NCI-H146 (cell line): ENCODE measurements at places on chromosomes 2 and 18.

DNA sequence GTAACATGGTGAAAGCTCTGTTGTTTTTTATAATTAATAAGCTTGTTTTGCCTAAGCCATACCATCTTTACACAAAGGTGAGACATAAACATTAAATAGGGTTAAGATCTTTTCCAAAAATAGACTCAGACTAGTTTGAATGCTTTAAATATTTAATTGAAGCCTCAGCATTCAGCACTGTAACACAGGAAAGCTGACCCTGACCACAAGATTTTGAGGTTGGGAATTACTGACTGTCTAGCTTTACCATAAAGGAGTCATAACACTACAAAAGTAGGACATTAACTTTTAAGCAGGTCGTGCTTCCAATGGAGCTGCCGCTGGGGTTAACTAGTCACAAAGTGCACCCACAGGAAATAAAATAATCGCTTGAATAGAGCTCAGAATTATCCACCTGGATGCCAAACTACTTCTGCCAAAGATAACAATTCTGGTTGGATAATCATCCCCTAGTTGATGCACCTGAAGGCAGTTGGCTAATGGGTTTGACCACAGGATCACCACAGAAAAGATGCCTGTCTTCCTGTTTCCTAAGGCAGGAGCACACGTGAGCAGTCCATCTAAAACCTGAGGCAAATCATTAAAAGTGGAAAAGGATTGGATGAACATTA, 106.2 kb downstream of the COBLL1 start:
- DNase-seq: peak; percentile 75

GRCh38 chr18:45728336-45729010, 4.5 kb downstream of the SLC14A1 start:
- DNase-seq: no peak

DNA sequence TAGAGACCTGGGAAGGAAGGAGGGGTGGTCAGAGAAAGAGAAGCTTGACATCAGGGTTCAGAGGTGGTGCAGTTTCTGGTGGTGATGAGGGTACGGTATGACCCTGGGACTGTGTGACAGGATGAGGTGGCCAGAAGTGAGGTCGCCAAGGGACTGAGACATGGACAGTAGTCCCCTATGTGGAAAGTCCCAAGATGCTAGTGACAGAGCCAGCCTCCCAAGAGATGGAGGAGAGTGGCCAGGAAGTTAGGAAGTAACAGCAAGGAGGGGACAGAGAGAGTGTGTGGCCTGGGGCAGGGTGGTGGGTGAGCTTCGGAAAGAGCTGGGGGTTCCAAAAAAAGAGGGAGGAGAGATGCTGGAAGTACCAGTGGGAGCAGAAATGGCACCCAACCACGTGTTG, 66.0 kb downstream of the SMAD7 start:
- DNase-seq: no peak

- no peak for DNase-seq
Measured at GRCh38 chr18:63079114-63079513, 240.5 kb downstream of the BCL2 start.

DNA sequence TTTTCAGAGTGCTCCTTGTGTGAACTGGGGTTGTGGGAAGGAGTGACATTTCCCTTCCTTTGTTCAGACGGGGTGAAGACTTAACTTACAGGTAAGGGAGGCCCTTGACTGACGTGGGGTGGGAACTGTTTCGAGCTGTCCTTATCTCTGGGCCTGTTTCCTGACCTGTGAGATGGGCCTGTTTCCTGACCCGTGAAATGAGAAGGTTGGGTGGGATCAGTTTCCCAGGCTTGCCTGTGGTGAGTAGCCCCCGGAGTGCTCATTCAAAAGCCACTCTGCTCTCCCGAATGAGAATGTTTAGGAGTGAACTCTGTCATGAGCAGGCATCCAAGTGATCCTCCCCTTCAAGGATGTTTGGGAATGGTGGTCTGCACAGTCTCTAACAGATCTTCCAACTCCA, 4.1 kb upstream of the LYPD6B start:
- no peak for DNase-seq

DNA sequence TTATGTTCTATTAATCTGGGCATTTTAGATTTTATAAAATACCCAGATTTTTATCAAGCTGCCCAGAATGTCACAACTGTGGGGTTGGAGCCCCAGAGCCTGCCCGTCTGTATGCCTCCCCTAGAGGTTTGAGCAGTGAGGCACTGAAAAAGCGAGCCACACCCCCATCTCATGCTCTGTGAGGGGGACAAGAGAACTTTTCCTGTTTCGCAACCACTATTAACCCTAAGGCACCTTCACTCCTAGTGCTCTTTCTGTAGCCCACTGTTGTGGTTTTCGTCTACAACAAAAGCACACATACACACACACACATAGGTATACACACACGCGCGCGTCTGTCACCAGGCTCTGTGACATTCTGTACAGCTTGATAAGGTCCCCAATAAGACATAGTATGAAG, 38.0 kb downstream of the DCDC2C start:
- DNase-seq: no peak

- peak; percentile 4 for DNase-seq
Measured at GRCh38 chr2:227163998-227164762, at the start of the genes COL4A3 and COL4A4. Gene COL4A3, plus strand, starts transcription at chr2:227164624. Its CDS starts 103 bp downstream, at chr2:227164727. Gene COL4A4, minus strand, starts transcription at chr2:227164205. Its CDS starts 16,722 bp downstream, at chr2:227147483.

- DNase-seq: no peak
Measured at GRCh38 chr2:204892506-204893255, 347.4 kb downstream of the PARD3B start.

GRCh38 chr18:59272891-59273758, at the start of gene RAX:
Gene RAX, minus strand, starts transcription at chr18:59273454. Its CDS starts 248 bp downstream, at chr18:59273206.
- no peak for DNase-seq

DNA sequence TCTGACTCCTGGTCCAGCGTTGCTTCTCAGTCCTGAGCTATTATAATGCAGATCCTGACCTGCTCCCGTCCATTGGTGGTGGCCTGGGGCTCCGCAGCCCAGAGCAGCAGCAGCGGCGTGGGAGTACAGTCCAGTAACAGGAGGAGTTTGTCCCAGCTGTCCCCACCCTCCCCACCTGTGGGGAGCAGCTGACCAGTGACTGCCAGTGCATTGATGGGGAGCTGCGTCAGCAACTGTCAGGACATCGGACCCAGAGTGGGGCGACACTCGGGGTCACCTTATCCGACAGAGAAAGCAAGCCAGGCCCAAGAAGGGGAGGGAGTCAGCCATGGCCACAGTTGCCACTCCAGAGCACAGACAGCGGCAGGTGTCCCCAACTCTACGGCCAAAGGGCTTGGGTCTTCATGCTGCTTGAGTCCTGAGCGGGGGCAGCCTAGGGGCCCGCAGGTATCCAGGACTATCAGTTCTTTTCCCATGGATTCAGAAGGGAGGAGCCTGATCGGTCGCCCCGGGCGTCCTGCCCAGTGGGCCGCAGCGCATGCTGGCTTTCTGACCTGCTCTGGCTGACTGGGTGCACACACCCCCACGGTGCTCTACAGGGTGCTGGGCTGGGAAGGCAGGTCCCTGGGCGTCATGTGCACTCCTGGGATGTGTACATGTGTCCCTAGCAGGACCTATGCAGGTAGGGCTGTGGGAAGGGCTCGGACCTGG, 29.7 kb downstream of the DNMT3A start:
- DNase-seq: peak; percentile 55

GRCh38 chr2:197088694-197089093, 162.2 kb upstream of the PGAP1 start:
- no peak for DNase-seq

DNA sequence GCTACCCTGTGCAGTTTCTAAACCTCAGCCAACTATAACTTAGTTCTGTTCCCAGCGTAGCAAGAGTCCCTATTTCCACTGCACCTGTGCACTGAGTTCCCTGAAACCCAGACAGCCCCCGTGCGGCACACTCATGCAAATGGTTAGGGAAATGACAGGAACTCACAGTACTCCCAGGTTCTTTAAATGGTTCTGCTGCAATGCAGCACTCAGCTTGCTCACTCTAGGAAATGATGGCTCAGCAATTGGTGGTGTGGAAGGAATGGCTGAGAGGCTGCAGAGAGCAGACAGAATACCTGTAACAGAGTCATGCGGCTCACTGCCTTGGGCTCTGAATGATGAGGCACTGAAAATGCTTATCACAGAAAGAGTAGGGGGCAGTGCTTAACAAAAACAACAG, 143.0 kb downstream of the RAD51AP2 start:
- DNase-seq: no peak

DNA sequence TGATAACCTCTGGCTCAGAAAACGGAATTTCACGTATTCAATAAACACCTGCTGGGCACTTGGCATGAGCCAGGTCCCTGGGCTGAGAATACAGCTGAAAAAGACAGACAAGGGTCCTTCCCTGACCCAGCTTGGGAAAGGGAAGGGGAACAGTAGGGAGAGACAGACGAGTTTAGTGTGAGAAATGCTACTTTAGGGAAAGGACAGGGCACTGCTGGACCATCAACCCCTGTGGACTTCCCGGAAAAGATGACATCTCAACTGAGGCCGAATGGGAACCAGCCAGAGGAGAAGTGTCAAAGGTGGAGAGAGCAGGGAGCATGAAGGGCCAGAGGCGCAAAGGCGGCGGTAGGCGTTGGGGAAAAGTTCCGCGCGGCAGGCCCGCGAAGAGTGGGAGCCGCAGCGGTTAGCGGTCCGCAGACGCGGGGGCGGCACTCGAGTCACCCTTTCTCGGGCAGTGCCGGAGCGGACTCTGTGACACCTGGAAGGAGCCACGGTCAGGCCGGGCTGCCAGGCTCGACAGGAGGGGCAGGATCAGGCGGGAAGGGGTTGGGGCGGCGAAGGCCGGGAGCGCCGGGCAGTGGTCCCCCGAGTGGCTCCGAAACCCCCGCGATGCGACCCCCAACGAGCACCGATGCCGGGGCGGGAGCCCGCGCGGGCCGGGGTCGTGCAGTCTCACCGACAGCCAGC, 519 bp downstream of the TEX261 start:
- DNase-seq: peak; percentile 21

DNA sequence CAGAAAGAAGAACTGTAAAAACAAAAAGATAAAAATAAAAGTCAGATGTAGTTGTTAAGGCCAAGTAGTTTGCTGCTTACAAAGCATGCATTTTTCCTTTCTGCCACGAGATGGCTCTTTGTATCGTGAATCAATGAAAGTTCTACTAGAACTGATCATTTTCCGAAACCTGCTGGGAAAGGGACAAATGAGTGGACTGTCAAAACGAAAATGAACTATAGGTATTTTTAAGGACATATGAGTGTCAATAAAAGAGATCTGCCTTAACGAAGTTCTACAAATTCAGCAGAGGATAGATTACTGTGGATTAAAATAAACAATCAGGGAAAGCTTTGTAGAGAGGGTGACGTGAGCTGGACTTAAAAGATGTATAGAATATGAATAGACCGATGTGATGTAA, 15.0 kb upstream of the ELOA2 start:
- DNase-seq: peak; percentile 53

- DNase-seq: no peak
Measured at GRCh38 chr2:70671092-70671675, 96.8 kb downstream of the ADD2 start.

GRCh38 chr2:3098231-3098630, 279.4 kb downstream of the EIPR1 start:
- no peak for DNase-seq

DNA sequence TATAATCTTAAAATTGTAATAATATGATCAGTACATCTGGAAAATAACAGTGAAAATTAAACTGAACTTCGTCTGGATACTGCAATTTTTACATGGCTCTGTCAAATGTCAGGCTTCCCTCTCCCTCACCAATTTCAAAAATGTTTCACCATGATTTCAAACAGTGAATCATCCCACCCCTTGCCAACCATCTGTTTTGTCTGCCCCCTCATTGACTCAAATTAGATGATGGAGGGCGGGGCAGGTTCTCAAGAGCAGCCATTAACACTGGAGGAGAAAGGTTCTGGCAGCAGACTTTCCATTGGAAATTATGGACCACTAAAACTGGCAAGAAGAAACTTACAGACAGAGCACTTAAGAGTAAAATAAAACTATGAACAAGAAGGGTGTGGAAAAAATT, 1195.7 kb upstream of the ZEB2 start:
- no peak for DNase-seq

GRCh38 chr2:126933711-126934091, 35.0 kb downstream of the TEX51 start:
- no peak for DNase-seq

GRCh38 chr18:44067186-44067585, 613.5 kb upstream of the SETBP1 start:
- no peak for DNase-seq

DNA sequence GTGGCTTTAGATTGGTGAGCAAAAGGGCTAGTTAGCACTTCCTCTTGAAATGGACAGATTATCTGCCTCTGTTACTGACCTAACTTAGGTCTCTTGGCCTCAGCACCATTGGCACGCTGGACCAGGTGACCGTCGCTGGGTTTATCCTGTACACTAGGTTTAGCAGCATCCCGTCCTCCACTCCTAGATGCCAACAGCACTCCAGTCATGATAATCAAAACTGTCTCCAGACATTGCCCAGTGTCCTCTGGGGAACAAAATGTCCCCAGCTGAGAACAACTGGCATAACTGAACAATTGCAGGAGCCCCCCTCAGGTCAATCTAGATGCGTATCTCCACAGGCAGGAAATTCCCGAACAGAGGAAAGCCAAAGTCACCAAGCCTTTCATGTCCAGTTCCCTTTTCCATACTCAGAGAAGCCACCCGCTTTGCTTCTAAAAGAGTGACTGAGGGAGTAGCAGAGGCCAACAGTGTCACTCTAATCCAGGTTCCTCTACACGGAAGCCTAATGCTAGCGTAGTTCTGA, 27.3 kb downstream of the E2F6 start:
- no peak for DNase-seq

DNA sequence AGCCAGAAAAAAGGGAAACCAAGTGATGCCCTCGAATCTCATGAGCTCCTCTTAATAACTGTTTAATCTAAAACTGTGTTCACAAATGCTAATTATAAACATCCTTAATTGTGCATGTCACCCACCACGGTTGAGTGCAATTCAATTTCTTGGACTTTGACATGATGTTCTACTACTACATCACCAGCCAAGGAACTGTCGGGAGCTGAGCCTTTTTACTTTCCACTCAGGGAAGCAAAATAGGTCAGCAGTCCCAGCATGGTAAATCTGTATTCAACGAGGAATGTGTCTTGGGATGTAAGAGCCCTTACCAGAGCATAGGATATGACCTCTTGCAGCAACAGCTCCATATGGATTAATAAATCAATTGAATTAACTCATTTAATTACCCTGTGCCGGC, 20.8 kb upstream of the REG3G start:
- no peak for DNase-seq

GRCh38 chr18:44960580-44960979, 279.9 kb downstream of the SETBP1 start:
- no peak for DNase-seq

- DNase-seq: no peak
Measured at GRCh38 chr2:71457123-71457915, 4.0 kb downstream of the DYSF start.

- DNase-seq: peak; percentile 52
Measured at GRCh38 chr2:4930704-4931103, 761.5 kb upstream of the SOX11 start.

DNA sequence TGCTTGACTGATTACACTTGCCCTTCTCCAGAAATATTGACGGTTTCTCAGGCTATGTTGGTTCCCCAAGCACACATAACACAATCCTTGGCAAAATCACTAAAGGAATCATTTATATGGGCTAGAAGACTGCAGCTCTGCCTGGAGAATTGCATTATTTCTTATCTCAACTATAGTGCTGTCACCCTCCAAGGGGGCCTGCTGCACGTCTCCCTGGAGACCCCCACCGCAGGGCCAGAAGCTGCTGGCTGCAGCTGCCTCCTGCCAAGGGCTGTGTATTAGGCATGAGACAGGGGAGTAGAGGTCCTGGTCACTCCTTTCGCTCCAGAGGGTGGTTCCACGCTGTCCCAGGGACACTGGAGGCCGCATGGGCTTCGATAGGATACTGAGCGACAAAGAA, 76.6 kb downstream of the LRRC30 start:
- DNase-seq: no peak

GRCh38 chr2:24404491-24404921, 44.2 kb upstream of the ITSN2 start:
- DNase-seq: no peak

- DNase-seq: no peak
Measured at GRCh38 chr2:10982931-10983701, 71.4 kb downstream of the KCNF1 start.
